Stimulated activated CD4-positive, alpha-beta T cell treated with anti-CD3 and anti-CD28 coated beads, Interleukin-2, amount 100 ng/mL, for 24 hours (primary cell): ENCODE measurements at places on chromosomes 3 and 15.

GRCh38 chr3:195811756-195812155, at the start of gene MUC4:
Gene MUC4 (minus strand): TSS chr3:195811929. CDS start chr3:195811817, 112 bp downstream.
- no peak for DNase-seq

DNA sequence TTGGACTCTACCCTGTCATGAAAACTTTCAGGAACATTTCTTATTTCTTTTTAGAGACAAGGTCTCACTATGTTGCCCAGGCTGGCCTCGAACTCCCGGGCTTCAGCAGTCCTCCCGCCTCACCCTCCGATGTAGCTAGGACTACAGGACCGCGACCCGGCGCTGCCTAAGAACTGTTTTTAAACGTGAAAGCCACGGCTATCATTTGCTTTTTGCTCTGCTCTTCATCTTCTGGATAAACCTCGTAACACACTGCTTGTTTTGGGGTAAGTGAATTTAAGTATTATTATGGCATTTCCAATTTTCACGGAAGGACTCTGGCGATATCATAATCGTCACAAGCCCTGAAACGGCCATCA, 14.3 kb upstream of the CCNL1 start:
- DNase-seq = peak; percentile 38

DNA sequence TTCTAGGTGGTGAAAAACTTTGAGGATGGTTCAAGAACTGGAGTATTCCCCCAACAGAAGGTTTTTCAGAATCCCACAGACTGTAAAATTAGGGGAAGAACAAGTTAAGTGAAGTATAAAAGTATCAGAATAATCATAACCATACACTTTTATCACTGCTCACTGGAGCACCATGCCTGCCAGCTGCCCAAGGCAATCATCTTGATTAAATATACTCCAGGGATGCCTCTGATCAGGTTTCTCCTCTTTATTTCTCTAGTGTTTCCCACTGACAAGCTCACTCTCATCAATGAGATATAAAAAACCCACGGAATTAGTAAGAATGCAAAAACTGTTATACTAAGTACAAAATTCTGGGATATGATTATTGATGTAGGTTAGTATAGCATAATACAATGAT, 108.0 kb downstream of the STAG1 start:
- DNase-seq = no peak

DNA sequence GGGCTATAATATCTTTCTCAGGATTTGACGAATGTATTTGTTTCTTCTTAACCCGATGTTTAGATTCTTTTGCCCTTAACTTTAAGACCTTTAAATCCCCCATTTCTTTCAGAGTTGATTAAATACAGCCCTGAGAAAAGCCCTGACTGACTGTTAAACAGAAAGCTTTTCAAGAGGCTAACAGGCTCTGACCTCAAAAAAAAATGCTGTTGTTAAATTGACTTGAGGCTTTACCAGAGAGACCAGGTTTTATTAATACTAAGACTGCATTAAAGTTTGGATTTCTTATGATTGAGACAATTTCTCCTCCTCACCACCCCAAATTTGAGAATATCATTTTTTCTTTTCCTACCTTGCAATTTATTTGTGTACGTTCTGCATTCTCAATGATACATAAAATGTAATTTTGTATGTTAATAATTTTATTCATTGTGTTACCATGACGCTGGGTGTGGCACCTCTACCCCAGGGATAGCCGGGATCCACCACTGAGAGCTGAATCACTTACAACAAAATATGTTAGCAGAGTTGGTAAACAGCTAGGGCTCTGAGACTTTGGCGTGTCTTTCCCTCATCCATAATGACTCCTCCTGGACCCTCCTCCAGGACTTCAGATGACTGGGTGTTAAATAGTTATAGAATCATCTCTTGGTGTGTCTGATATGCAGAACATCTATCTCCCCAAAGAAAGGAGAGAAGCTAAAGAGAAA, 753.5 kb downstream of the NAALADL2 start:
- DNase-seq = no peak

- DNase-seq = no peak
Measured at GRCh38 chr15:40926659-40927494, 2.3 kb upstream of the DLL4 start.

- no peak for DNase-seq
Measured at GRCh38 chr15:100903168-100903554, 16.0 kb upstream of the LRRK1 start.

DNA sequence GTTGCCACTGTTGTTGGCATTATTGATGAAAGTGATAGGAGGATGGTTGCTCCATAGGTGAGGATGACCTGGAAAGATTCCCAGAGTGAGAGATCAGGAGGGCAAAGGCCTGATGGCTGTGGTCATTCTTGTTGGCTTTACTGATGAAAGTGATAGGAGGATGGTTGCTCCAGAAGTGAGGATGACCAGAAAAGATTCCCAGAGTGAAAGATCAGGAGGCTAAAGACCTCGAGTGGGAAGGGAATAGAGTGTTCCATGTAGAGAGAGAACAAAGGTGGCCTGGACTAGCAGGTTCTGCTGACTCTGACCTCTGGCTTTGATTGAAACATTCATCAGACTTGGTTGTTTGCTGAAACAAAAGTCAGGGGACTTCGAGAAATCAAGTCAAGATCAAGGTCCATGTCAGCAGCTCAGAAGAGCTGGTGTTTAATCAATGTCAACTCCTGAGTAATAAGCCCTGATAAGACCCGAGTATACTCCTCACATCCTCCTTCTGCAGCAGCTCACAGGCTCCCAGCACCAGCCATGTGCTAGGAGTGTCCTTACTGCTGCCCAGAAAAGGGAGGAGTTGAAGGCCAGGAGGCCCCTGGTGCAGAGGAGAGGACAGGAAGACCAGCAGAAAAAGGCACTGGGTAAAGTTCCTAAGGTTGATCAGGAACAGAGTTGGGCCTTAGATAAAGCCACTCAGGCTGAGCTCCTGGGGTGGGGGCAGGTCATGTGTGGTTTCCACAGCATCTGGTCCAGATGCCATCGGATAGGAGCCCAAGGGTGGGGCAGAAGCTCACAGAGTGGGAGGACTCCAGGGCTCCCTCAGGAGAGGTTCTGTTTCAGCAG, 19.9 kb downstream of the CYP8B1 start:
- DNase-seq = no peak

GRCh38 chr3:48507256-48508061, 3.5 kb upstream of the SHISA5 start:
- DNase-seq = peak; percentile 70

- no peak for DNase-seq
Measured at GRCh38 chr15:63408524-63408923, 26.9 kb upstream of the CA12 start.
